ENCODE measurements at places on chromosomes 6 and 20.
A peak's percentile ranks its signal among the peaks of the same experiment; 100 is the strongest.

GRCh38 chr6:43021270-43022047, at the start of gene RRP36:
TSS of gene RRP36 (plus strand) at chr6:43021623. CDS start at chr6:43021655, 32 bp downstream.
- DNase-seq, result peak; percentile 91

- DNase-seq, result no peak
These were observed 170.1 kb downstream of the CLIC5 start for GRCh38 chr6:45845567-45845966.

DNA sequence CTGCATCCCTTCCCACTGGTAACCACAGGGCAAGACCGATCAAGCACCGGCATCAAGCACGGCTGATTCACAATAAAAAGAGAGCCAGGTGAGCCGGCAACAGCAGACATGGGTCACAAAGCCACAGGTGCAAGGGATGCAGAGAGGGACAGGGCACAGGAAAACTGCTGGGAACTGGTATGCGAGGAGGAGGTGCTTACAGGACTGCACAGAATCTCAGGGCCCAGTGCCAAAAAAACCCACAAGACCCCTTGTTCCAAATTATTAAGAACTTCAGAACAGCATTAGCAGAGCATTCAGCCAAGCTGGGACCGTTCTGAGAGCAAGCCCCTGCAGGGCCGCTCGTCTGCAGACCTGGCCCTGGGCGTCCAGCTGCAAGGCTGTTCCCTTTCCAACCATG, 35.4 kb downstream of the BFSP1 start:
- DNase-seq, result no peak

- DNase-seq, result no peak
These were observed 3.1 kb downstream of the ATRN start for GRCh38 chr20:3473944-3474343.

DNA sequence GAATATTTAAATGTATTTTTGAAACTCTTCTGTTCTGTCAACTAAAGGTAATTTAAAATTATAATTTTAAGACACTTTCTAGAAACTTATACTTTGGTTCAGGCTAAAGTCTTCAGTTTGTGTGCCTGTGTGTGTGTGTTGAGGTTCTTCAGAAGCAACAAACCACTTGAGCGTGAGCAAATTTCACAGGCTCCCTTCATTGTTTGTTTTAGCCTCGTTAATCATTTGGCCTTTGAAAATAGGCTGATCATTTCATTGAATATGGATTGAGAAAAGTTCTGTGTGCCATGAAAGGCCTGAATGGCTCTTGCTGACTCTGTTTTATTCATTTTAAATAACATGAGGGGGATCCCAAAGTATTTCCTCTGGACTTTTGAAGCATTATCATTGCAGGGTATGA, 420.1 kb downstream of the CDKAL1 start:
- no peak for DNase-seq

DNA sequence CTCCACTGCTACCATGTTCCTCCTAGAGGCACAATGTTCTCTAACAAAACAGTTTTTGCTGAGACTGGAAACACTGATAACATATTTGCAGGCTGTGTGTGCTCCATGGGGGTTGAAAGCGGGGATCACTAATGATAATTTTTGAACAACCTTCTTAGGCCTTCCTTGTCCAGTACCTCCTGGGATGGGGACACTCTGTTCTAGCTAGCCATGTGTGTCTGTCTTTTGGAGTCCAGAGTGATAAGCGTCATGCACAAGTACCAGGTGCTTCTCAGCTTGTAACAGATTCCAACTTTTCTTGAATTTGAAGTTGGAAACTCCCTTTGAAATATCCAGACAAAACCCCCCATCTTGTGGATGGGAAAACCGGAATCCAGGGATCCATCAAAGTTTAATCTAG, 15.2 kb downstream of the PI3 start:
- DNase-seq, result no peak

DNA sequence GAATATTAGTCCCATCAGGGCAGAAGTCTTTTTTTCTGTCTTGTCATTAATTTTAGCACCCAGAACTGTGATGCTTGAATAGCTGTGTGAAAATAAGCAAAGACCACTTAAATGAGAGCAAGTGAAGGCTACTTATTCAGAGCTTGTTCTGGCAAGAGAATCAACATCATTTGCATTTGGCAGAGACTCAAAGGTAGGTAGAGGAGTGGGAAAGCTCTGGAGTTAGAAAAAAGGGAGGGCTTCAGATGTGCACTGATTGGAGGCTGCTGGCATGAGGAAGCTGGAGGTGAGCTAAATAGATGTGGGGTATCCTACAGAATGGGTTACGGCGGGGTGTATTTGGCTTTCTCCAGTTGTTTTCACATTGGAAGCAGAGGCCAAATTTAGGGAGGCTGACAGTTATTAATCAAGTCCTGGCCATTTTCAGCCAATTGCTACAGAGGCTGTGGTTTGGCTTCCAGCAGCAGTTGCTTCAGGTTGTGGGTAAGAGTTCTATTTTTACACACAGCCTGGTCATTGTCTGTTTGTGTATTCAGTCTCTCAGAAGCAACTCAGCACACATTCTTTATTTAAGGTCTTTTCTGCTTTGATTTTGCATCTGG, 254.3 kb downstream of the BTBD3 start:
- DNase-seq, result no peak

- DNase-seq, result no peak
These were observed 158.9 kb upstream of the GGTLC1 start for GRCh38 chr20:24147479-24147878.

DNA sequence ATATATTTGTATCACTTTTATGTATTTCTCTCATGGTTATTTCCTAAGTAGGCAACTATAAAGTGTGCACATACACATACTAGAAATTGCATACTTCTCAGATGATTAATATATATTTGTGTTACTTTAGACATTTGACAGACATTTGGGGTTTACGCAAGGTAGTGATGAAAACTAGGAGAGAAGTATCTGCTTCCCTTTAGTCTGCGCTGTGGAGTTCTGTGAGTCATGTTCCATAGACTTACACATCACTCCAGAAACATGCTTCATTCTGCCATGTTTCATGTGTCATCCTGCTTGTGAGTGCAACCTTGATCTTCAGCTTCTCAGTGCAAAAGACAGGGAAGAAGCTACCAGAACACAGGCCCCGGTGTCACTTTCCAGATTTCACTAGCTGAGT, 200.7 kb upstream of the BMP2 start:
- DNase-seq, result no peak

- no peak for DNase-seq
These were observed 528 bp downstream of the NHSL1 start for GRCh38 chr6:138498629-138499302.

DNA sequence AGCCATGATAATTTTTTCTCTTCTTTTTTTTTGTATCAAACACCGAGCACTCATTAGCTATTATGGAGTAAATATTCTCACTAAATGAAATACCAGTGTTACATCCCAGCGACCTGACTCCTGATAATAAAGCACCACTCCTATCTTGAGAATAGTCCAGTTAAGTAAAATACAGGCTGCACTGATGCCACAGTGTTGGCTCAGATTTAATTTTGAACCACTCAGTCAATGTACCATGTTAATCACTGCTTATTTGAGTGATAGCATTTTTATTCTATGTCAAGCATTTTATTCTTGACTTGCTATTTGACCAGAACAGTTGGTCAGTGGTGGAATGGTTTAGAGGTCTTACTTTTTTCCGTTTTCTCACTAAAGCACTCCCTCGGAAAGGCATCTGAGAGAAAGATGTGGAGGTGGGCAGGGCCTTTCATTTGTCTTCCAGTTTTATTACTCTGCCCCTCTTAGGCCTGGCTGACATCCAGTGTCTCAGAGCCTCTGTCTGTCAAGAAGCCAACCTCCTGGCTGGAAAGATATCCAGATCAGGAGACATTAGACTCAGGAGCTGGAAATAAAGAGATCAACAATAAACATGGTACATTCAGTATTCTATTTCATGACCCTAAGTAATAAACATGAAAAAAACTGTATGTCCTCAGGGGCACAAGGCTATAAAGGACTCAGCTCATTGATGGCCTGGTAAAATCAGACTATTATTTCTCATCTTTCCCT, 457.8 kb downstream of the EPM2A start:
- DNase-seq, result no peak

- no peak for DNase-seq
These were observed 50.5 kb downstream of the KCTD20 start for GRCh38 chr6:36493319-36493718.

- DNase-seq, result no peak
These were observed 36.5 kb upstream of the SCGN start for GRCh38 chr6:25615471-25615870.

GRCh38 chr6:56757588-56757984, 114.9 kb upstream of the DST start:
- no peak for DNase-seq

GRCh38 chr6:71393471-71393870, 104.9 kb downstream of the OGFRL1 start:
- DNase-seq, result no peak

GRCh38 chr6:41021832-41022231, 17.2 kb downstream of the UNC5CL start:
- peak; percentile 39 for DNase-seq

- DNase-seq, result no peak
These were observed 98.1 kb downstream of the RNGTT start for GRCh38 chr6:88865275-88865674.

- DNase-seq, result no peak
These were observed 75.7 kb upstream of the BHLHE23 start for GRCh38 chr20:63082308-63082938.

DNA sequence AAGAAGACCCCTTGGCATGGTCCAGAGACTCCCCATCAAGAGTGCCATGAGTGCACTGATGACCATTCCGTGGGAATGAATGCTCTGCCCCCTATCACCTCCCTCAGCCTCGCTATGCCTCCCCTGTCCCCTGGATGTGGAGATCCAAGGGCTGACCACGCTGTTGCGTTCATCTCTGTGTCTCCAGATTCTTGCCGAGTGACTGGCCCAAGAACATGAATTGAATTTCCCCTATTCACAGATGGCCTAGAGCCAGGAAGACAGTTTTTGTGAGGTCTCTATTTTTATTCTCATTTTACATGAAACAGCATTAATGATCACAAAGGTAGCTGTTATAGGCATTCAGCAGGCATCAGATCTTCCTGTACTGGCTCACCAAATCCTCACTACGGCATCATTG, 33.6 kb downstream of the MAFB start:
- no peak for DNase-seq
